ENCODE measurements at places on chromosomes 3 and 15.

DNA sequence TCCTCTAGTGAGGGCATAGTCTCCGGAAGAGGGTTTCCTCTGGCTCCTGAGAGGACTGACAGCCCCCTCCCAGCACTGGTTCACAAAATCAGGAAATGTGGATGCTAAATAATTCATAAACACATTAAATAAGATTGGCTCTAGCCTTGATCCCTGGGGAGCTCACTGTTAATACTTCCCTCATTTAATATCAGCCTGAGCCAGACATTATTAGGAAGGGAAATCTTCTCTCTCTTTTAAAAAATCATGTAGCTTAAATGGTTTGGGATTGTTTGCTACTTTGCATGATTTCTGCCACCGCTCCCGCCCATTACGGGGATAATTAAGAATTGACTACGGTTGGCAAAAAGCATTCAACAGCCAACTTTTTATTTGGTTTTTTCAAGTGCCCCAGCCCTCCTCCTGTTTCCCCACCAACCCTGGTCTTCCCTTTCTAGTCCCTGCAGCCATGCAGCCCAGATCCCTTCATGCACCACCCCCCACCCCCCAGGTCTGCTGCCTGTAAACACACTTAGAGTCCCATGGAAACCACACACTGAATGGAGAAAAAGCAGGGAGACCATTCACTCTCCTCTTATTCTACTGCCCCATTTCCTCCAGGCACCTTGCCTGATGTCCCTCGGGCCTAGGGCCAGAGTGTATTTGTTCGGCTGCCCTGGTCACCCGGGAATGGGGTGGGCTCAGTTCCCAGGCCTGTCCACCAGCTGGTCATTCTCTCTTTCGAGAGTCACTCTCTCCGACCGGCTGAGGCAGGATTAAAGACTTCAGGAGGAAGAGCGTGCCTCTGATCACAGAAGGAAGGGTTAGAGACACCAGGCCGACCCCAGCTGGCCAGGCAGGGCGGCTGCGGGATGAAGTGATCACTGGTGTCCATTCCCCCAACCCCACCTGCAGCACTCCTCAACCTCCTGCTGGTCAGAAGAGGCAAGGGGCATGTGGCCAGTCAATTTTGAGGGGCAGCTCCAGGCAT lies 45.1 kb downstream of the SEMA5B start:
- DNase-seq, result no peak

- DNase-seq, result no peak
Observed at GRCh38 chr15:101107625-101108460, 144.0 kb downstream of the CHSY1 start.

GRCh38 chr3:168813225-168813802 lies 717.6 kb upstream of the GOLIM4 start:
- DNase-seq, result no peak

DNA sequence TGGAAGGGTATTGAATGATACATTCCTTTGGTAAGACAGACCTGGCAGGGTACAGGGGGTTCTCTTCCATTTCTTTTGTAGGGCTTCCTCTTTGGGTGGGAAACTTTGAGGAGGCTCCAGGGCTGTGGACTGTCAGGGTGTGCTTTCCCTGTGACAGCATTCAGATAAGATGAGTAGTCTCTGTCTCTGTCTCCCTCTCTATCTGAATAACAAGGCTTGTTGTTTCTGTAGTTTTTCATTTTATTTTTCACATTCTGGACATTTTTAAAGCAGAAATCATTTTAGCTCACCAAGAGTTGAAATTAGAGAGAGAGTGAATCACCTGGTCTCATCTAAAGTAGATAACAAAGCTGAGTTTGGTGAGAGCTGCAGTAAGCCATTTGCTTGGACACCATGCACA lies 100.8 kb upstream of the TPM1 start:
- DNase-seq, result no peak

- DNase-seq, result no peak
Observed at GRCh38 chr3:182978387-182978786, 2.0 kb downstream of the DCUN1D1 start.

DNA sequence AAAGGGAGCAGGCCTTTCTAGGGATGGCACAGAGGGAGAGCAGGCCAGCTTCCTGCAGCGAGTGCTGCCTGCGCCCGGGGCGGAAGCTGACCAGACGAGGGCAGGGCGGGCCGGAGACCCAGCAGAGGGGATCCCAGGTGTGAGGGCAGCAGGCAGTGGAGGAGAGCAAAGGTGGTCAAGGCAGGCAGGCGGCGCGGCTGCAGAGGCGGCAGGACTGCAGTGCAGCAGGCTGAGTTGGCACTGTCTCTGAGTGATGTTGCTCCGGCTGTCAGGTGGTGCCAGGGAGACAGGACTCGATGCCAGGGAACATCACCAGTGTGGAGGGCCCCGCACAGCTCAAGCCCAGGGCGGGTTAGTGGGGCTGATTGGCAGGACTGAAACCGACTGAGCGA lies 22.3 kb upstream of the PLXNA1 start:
- no peak for DNase-seq

DNA sequence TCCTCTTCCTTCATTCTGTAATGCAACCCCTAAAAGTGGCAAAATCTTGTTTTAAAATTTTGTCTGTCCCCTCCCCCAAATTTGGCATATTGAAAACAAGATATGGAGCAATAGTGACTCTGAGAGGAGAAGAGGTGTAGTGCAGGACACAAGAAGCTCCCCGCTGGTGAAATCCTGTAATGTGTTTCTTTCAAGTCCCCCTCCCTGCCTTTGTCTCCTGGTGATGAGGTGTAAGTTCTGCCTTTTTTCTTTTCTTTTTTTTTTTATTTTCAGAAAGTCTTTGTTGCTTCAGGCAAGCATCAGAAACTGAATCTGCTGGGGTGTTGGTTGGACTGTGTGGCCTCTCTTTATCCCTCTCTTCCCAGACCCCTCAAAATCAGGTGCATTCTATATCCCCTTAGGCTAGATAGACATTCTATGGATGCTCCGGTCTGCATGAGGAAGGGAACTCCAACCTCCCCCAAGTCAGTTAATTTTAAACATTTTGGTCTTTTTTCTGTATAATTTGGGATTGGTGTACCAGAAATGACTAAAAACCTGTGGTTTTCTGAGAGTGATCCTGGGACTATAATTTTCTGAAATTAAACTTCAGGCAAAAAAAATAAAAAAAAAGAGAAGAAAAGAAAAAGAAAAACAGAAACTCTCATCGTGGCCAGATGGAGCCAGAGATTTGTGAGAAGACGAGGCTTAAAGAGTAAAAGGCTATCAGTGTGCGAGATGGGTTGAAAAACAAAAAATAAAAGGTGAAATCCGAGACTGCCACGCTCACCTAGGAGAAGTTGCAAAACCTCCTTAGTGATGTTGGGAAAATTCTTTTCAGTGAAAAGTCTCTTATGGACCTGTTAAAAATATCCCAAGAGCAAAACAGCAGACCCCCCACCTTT lies 21.4 kb downstream of the ACKR2 start:
- DNase-seq, result no peak

DNA sequence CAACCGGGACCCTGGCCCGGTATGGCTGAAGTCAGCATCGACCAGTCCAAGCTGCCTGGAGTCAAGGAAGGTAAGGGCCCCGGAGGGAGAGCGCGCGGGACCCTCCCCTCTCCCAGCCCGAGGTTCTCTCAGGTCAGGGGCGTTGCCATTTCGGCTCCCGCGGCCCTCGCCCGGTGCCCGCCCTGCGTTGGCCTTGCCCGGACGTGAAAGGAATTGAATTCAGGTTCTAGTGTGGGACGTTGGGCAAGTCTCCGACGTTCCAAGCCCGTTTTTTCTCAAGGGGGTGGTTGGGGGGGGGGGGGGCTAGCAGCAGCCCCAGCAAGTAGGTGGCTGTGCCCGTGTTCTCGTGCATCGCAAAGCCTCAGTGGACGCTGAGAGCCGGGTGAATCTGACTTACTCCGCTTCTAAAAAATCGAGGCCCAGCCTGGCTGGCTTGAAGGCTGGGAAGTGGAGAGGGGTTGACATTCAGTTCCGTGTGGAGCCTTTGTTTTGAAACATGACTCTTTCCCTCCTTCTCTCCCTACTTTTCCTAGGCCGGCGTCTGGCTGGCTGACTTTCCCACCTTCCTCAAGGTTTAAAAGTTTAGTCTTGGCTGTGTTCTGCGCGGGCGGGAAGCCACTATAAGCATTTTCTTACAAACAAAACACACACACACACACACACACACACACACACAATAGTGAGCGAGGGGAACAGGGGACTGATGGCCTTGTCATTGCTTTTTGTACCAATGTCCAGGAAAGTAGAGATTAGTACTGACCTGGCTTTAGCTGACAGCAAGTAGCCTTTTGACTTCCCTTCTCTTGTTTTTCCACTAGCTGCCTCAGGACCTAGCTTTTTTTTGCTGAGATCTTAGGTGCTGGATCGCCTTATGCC lies at the start of gene UTS2B:
Gene UTS2B (minus strand): TSS at position 873 of the 876 bp plus-strand sequence. CDS start 48,337 bp downstream, outside the sequence.
- DNase-seq, result no peak

GRCh38 chr15:61084944-61085367 lies 144.1 kb downstream of the RORA start:
- DNase-seq, result no peak

- DNase-seq, result no peak
Observed at GRCh38 chr15:68672781-68673205, 94.0 kb downstream of the CORO2B start.

GRCh38 chr3:124266487-124266886 lies 274.6 kb upstream of the ROPN1 start:
- DNase-seq, result no peak

- DNase-seq, result no peak
Observed at GRCh38 chr3:180430896-180431295, 171.1 kb upstream of the TTC14 start.

- no peak for DNase-seq
Observed at GRCh38 chr3:125401402-125401801, 26.3 kb upstream of the ZNF148 start.

DNA sequence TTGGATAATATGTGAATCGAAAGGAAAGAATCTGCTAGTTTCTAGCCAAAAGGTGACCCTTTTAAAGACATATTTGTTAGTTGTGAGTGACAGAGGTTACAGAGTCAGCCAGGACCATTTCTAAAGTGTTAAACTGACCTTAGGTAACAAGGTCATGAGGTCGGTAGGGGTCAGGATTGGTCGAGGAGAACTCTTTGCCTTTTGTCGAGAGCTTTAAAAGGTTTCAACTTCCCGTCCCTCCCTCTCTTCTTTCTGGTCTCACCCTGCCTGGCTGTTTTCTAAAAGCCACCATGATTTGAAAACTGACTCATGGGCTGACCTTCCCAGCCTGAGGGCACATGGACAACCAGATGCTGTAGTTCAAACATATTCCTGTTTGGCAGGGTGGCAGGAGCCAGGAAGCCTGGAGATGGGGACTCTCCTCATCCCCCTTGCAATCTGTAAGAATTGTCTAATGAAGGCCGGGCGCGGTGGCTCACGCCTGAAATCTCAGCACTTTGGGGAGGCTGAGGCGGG lies 25.8 kb upstream of the PRTG start:
- no peak for DNase-seq

DNA sequence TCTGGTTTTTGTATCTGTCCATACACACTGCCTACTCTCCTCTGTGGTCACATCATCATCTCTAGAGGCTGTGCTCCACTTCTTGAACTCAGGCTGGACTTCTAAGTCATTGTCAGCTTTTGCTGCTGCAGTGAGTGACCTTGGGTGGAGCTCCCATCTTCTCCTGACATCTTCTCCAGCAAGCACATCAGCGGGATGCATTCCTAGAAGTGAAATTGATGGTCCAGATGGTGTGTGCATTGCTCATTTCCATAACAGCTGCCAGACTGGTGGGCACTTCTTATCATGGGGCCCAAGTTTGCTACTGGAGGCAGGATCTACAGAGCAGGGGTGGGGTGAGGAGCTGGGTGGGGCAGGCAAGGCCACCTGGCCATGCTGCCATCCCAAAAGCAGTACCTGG lies 109.9 kb downstream of the DNAJB8 start:
- DNase-seq, result no peak

GRCh38 chr15:44782516-44782915 lies 46.2 kb downstream of the TRIM69 start:
- no peak for DNase-seq

- DNase-seq, result no peak
Observed at GRCh38 chr3:11565932-11566331, 77.8 kb downstream of the VGLL4 start.

DNA sequence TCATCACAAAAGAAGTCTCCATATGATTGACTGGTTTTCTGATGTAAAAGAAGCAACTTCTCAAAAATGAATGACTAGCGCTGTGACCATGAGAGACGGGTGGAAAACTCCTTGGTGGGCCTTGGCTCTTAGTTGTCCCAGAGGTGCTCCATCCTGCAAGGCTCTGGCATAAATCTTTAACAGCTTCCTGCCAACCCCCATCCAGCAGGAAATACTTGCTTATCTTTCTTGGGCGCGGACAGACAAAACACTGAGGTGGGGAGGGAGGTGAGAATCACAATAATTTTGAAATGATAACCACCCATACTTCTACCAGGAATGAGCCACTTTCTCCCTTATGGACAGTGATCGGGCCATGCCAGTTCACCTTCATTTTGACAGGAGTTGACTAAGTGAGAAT lies 128.6 kb downstream of the STT3B start:
- DNase-seq, result no peak

DNA sequence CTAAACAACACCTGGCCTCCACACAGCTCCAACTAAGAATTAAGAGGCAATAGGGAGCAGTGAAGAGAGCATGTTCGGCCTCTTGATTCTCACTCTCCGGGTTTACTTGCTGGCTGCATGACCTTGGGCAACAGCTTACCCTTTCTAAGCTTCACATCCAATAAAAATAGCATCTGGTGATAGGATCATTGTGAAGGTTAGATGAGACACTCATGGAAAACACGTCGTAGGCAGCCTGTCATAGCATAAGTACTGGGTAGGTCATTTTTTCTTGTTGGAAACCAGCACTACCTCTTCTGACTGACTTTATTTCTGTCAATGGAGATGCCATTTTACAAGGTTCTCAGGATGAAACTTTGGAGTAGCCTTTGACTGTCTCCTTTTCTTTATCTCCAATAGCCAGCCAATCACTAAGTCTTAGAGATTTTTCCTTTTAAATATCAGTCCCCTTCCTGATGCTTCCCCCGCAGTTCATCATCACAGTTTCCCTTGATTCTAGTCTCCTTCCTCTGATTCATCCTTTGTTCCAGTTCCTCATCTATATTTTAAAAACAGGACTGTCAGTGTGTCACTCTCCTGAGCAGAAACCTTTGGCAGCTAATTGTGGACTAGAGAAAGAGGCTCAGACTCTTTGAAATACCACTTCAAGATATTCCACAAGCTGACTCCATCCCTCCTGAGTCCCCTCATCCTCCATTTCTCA lies 271.5 kb downstream of the SLC9A9 start:
- DNase-seq, result no peak

GRCh38 chr15:96392380-96393208 lies 62.1 kb downstream of the NR2F2 start:
- no peak for DNase-seq

- no peak for DNase-seq
Observed at GRCh38 chr3:96319166-96319565, 495.2 kb upstream of the EPHA6 start.

All from esophagus squamous epithelium (tissue), 5 donors.